Vagina (tissue), 2 donors: ENCODE measurements at places on chromosomes 12 and 14.

- no peak for DNase-seq
These were observed 51.4 kb upstream of the TMX1 start for GRCh38 chr14:51188566-51189185.

DNA sequence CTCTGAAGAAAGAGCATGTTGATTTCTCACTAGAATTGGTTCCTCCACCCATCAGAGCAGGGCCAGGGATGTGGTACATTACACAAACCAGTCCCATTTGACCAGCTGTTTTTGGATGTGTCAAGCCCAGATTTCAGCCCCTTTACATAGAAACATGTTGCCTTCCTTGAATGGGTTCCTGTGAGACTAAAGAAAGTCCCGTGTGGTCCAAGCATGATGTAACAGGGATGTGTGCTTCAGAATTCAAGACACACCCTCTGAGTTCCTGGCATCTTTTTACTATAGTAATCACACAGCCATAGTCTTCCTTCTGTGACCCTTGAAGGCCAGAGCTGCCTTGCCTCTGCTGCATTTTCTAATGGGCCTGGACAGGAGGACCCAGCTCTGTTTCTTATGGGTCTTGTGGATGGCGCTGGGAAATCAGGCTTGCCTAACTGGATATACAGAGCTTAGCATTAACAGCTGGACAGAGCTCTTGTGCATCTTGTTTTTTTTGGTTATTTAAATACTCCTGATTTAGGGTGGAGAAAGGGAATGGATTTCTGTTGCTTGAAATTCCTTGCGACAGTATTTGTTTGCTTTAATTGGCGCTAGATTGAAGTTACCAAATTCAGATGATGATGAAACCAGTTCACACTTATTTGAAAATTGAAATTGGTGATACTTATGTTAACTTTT is 341.0 kb downstream of the ZFP36L1 start:
- DNase-seq, result no peak

- DNase-seq, result no peak
These were observed 218.3 kb upstream of the DAAM1 start for GRCh38 chr14:58969951-58970751.

DNA sequence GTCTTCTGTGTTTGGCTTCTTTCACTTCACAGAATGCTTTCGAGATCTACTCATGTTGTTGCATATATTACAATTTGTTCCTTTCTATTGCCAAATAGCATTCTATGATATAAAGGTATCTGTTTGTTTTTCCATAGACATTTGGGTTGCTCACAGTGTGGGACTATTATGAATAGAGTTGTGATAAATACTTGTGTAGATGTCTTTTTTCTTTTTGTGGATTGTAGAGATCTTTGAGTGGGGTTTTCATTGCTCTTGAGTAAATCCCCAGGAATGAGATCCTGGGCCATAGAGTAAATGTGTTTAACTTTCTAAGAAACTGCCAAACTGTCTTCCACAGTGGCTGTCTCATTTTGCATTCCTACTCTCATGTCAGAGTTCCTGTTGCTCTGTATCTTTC is 24.9 kb upstream of the CEBPE start:
- DNase-seq, result no peak

DNA sequence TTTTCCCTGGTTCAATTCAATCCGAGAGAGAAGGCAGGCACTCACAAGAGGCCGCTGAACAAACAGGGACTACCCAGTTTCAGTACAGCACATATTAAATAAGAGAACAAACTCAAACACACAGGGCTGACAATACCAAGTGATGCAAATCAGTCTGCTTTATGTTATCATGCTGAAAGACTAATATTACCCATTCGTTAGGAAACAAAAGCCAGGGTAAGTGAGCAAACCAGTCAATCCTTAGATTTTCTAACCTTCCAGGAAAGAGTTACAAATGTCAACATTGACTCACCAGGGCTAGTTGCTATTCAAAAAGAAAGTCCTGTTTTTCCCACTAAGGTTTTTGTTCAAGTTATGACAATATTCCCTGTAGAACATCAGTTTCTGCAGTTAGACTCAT is 246.2 kb downstream of the C12orf42 start:
- no peak for DNase-seq
